ENCODE measurements at places on chromosomes 13 and 19.

DNA sequence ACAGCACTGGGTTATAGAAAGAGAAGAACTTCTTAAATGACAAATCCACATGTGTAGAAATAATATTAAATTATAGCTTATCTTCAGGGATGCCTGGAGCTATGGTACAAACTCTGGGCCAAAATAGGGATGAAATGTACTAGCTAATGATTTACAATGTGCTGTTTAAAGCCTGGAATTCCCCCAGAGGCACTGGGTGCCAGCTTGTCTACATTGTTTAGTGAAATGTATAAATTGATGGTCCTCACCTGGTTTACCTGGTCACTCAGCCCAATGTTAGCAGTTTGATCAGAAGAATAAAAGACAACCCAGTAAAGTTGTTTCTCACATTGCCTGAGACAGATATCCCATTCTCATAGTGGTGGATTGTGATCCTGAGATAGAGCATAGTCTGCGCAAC is 597.2 kb downstream of the DIAPH3 start:
- DNase-seq = no peak

- DNase-seq = peak; percentile 60
These were observed 64.7 kb downstream of the GPR12 start for GRCh38 chr13:26695891-26696311.

DNA sequence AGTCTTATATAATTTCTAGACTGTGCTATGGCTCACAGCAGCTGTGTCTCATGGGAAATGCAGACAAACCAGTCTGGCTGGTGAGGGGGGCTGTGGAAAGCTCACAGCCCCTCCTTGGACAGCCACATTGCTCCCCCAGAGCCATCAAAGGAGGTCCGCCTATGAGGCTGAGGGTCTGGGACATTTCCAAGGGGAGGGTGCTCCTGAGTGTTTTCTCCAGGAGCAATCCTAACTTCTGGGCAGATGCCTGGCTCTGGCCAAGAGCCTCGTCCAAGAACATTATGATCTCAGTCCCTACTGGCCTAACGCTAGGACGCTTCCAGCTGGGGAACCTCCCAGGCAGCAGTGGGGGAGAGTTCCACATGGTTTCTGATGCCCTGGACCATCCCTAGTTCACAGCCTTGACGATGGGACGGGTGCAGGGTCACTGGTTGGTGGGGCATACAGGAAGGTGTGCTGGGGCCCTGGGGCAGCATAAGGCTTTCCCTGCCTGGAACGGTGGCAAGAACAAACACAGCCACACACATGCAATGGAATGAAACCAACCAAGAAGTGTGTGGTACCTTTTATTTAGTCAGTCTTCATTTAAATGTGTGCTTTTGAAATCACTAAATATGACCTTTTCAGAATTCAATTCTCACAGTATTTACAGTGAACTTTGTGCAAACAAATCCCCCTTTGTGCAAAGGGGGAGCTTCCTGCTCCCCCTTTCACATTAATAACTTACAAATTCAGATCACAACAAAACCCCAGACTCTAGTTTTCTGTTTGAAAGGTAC is 60.6 kb downstream of the CDADC1 start:
- DNase-seq = peak; percentile 89

DNA sequence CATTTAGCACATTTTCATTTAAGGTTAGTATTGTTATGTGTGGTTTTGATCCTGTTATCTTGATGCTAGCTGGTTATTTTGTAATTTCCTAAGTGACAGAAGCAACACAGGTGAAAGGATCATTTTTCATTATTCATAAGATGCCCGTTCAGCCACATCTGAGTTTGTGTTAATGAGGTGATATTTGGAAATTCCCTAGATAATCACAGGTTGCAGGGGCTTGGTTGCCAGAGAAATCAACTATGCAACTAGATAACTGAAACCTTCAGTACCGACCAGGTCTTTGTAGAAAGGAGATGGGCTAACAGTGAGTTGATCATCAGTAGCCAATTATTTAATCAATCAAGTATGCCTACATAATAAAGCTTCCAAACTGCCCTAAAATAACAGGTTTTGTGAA is 121.3 kb upstream of the UFM1 start:
- DNase-seq = no peak

DNA sequence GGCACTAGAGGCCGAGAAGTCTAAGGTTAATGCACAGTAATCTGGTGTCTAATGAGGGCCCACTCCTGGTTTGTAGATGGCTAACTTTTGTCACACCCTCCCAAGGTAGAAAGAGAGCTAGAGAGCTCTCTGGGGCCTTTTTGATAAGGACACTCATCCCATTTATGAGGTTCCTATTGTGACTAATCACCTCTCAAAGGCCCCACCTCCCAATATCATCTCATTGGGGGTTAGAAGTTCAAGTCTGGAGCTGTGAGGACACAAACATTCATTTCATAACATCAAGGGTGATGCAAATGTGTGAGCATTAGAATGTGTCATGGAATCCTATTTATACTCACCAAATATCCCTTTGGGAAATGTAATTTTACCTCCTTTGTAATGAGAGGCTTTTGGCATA is 79.2 kb upstream of the SLC10A2 start:
- DNase-seq = no peak

GRCh38 chr13:98871727-98872126 is 106.1 kb downstream of the DOCK9 start:
- peak; percentile 64 for DNase-seq

DNA sequence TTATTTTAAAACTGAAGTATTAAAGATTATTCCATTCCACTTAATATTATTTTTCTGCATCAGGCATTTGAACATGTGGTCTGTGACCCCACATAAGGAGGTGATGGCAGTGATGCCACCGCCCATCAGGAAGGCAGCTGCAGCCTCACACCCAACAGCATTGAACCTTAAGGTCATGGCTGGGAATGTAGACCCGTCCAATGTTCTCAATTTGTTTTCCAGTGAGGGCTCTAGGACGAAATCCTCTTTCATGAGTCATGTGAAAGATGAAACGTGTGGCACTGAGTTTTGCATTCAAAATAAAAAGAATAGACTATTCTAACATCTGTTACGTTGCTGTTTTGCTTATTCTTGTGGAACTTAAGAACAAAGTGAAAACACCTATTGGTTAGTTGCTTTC is 74.5 kb upstream of the ANKRD10 start:
- DNase-seq = no peak

GRCh38 chr19:49872245-49873128 is 4.7 kb downstream of the AKT1S1 start:
- no peak for DNase-seq

GRCh38 chr19:42422901-42423461 is 4.2 kb downstream of the LIPE start:
- DNase-seq = peak; percentile 76

GRCh38 chr13:93343097-93343496 is 116.5 kb downstream of the GPC6 start:
- no peak for DNase-seq

DNA sequence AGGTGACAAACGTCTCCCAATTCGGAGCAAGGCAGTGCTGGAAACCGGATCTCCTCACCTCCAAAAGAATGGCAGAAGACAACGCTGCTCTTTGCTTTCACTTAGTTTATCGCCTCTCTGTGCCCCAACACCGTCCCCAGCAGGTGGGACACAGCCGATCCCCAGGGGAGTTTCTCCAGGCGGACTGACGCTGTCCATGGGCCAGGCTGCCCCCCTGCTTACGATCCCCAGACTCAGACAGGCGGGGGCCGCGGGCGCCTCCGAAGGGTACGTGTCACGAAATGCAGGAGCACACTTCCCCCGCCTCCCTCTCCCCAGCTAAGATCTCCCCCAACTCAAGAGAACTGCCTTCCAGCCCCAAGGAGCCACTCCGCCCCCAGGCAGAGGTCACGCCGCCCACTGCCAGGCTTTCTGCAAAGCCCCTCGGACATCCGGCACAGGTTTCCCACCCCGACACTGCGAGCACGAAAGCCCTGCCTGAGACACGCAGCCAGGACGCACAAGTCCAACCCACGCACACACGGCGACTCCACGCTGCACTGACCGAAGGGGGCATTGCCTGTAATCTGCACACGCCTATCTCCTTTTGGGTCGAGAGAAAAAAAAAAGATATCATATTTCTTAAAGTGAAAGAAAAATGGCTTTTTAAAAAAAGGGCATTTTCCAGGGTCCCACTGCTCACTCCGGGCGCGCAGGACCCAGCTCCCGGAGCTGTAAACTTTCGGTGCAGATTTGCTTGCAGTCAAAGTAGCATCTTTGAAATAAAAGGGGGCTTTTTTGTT is 2.0 kb downstream of the SPRY2 start:
- DNase-seq = peak; percentile 88

- DNase-seq = no peak
These were observed 112.8 kb downstream of the TDRD3 start for GRCh38 chr13:60509601-60510386.

DNA sequence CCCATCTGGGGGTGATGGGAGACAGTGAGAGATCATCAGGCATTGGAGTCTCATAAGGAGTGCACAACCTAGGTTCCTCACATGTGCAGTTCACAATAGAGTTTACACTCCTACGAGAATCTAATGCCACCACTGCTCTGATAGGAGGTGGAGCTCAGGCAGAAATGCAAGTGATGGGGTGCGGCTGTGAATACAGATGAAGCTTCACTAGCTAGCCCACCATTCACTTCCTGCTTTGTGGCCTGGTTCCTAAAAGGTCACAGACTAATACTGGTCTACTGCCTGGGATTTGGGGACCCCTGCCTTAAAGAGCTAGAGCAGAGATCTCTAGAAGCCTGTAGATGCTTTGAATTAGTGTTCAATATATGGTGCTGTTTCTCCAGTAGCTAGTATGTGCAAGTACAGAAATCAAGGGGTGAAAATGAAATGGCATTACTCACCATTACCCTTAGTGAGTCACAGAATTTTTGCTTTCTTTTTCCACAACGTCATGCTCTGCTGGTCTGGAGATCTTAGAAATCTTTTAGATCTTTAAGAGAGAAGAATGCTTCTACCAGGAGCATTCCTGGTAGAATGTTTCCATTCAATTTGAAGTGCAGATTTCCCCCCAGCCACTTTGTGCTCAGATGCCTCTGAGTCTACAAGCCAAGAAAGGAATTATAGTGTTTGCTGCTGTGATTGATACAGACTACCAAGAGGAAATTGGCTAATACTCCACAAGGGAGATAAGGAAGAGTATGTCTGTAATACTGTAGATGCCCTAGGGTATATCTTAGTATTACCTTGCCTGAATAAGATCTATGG is 2301.2 kb downstream of the PCDH9 start:
- no peak for DNase-seq

DNA sequence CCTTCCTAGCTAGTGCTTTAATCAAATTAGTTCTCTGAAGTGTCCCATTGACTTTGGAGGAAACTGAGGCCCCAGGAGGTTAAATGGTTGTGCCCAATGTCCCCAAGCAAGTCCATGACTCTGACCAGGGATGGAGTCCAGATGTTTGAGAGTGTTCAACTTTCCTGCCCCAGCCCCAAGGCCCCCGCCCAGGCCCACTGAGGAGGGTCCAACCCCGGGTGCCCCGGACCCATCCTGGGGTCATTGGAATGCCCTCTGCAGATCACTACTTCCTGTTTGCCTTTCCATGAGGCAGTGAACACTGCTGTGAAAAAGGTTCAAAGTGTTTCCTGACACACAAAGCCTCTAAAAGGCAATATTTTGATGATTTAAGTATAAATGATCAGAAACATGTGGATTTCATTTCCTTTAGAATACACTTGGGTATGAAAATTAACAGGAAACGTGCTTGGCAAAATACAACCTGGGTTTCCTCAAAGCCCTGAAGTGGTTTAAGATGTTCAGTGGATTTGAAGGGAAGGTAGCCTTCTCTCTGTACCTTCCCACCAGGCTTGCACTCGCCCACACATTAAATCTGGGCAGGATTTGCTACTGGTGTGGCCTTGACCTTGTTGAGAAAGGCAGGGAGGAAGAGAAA is 335.7 kb downstream of the TSHZ3 start:
- DNase-seq = no peak

GRCh38 chr13:45899406-45899805 is 47.9 kb upstream of the SIAH3 start:
- no peak for DNase-seq

DNA sequence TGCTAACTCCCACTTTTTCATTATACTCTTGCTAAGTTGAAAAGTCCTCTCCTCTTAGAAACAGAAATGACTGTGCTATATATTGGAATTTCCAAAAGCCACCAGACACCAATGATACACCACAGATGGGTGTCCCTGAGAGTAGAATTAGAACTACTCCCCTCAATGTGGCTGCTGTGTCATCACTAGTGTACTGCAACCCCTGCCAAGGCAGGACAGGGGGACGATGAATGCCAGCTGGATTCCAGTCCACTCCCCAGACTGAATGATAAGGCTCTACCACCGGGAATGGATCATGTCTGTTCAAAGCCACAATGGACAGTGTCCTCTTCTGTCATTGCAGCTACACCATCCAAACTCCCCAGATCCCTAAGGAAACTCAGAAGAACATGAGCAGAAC is 69.7 kb upstream of the EDNRB start:
- no peak for DNase-seq

GRCh38 chr13:77470986-77471385 is 64.5 kb upstream of the SCEL start:
- DNase-seq = no peak

GRCh38 chr13:104071806-104072205 is 1005.6 kb upstream of the SLC10A2 start:
- DNase-seq = no peak

DNA sequence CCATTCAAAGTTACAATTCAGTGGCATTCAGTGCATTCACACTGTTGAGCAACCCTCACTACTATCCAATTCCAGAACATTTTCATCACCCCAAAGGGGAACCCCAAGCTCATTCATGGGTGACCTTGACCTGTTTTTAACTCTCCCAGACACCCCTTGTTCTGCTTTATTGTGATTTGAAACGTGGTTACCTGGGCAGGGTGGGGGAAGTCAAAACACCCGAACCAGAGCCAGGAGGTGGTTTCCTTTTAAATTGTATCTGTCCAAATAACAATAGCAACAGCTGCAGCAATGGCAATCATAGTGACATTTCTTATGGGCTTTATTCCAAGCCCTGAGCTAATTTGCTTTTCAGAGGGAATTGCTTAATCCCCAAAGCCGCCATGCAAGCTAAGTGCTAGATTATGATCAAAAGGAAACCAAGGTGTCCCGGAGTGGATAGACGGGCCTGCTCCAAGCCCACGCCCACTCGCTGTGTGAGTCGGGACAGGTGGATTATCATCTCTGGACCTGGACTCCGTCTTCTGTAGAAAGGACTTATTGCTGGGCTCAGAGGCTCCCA is 6.1 kb downstream of the PTGIR start:
- no peak for DNase-seq

- peak; percentile 86 for DNase-seq
These were observed 16.8 kb upstream of the SEMA6B start for GRCh38 chr19:4576016-4576933.

DNA sequence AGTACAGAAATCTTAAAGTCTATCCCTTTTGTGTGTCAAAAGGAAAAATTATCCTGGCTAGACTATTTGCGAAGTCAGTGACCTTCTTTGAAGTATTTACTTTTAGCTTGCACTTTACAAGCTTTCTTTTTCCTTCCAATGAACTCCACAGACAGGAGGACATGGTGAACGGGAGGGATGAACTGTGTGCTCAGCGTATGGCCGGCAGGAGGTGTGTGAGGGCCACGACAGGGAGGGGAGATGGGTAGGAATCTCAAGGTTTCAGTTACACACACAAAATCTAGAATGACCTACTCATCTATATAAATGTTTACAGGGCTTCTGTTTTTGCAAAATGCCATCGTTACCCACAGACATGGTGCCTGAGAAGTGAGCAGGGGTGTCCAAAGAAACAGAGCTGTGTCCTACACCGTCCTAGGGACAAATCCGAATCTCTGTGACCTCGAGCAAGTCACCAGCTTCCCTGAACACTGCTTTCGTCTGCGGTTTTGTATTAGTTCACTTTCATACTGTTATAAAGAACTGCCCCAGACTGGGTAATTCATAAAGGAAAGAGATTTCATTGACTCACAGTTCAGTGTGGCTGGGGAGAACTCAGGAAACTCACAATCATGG is 537.2 kb downstream of the LIG4 start:
- no peak for DNase-seq

Data from Right ventricle myocardium inferior (tissue), 1 donor.